ENCODE measurements at places on chromosomes 5 and 9.

- DNase-seq: no peak
Observed at GRCh38 chr5:74096325-74096724, 470.3 kb downstream of the ARHGEF28 start.

DNA sequence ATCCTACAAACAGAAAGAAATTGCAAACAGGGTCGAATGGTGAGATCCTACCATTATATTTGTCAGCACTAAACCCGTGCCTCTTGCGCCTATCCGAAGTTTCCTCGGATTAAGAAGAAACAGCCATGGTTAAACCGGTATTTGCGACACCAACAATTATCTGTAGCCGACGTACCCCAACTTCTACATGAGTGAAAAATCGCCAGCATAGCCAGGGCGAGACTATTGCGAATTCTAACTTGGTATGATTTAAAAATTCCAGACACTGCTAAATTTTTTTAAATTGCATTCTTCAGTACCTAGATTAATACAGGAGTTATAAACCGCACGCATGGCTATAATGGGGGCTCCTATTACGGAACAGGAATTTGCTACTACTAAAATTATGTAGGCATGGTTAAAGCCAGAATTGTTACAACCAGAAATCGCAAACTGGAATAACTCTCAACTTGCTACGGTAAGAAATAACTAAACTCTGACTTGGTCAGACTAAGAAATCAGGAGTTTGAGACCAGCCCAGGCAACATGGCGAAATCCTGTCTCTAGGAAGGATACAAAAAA, 25.3 kb upstream of the ANXA2R start:
- peak; percentile 21 for DNase-seq

DNA sequence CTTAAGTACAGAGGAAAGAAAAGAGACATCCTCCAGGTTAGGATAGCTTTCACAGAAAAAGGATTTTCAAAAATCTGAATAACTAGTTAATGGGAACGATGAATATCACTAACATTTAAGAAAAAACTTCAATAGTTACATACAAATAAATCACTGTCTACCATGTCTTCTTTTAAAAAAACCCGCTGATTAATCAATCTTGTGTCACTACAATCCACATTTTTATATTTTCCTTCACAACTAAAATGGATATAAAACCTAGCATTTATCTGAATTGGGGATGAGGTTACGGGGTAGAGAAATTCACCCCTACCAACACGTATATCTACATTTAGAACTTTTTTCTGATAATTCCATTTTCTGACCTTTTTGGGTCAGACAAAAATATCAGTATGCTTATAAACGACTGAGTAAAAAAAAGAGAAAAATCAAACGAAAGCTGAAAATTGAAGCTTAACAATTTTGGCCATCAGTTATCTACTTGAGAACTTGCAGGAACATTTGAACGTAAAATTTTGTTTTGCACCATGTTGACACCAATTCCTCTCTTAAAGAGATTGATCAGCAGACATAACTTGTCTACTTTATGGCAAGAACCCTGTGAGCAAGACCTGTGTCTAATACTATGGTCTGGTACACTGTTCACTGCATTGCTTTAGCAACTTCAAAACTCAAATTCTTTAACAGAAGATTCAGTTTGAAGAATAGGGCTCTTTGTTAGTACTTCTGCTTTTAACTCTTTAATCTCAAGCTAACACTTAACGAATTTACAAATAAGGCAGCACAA, 4.8 kb downstream of the NR3C1 start:
- no peak for DNase-seq

DNA sequence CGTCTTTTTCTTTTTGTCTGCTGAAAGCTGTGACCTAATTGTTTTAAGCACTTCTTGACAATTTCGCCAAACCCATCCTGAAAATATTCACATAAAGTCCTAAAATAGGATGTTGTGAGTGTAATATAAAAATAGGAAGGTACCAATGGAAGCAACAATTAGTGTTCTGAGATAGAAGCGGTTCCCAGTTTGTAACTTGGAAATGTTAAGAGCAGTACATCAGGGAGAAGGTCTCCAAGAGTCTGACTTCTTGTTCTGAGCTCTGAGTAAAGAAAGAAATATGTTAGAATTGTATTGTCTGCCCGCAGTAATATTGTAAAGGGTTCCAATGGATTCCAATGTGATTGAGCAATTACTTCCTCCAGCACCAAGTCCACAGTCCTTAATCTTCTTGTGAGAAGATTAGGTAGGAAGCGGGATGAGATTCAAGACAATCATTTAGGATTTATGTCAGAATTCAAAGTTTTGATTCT, 3.9 kb downstream of the VCAN start:
- peak; percentile 85 for DNase-seq

- no peak for DNase-seq
Observed at GRCh38 chr5:2205596-2206226, 323.0 kb upstream of the IRX4 start.

DNA sequence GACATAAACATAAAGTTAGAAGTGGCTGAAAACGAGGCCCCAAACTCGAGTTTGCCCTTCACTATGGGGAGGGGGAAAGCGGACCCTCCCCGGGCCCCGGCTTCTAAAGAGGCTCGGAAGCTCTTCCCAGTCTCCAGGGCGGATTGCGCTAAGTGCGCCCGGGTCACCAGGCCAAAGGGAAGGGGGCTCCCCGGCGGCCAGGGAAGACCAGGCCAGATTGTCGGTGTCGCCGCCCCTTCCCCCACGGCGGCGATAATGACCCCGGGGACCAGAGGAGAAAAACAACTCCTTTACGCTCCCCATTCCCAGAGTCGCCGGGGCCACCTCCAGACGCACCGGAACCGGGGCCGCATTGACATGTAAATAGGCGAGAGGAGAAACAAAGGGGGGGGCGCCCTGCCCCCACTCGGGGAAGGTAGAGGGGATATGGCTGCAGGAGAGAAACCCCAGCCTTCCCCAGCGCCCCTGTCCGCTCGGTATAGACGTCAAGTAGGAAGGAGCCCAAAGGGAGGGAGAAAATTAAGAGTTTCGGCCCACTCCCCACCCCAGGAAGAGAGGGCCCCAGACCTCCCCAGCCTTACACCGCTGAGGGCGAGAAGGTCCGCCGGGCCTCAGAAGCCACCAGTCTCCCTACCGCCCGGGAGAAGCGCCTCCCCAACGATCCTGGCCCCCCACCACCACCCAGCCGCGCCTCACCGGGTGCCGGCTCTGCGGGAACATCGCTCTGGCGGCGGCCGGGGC, 1.7 kb downstream of the TLE1 start:
- peak; percentile 37 for DNase-seq

DNA sequence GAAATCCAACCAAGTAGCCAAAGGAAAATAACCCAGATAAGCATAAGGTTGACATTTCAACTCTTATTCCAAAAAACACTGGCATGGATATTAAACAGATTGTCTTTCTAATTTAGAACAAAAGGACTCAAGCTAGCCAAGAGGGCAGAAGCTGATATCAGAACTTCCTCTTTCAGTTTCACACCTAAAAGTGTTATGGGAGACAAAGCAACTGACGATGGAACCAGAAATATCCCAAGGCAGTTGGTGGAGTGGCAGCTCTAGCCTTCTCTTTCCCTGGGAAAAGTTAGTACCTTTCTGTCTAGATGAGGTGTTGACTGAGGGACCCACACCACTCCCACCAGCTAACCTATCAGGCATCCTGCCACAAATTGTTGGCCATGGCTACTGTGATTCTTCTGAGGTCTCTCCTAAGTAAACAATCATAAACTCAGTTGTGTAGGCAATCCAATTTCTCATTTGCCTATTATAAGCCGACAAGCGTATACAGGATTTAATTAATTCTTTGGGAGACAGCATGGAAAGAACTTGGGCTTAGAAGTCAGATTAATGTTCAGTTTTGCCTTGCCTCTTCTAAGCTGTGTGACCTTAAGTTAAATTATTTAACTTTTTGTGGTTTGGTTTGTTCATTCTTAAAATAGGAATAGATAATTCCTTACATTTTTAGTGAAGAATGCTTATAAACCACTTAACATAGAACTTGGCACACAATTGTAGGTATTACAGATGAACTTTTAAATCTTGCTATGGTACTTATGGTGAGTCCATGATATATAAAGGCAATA, 110.9 kb upstream of the ADAMTSL1 start:
- peak; percentile 48 for DNase-seq

DNA sequence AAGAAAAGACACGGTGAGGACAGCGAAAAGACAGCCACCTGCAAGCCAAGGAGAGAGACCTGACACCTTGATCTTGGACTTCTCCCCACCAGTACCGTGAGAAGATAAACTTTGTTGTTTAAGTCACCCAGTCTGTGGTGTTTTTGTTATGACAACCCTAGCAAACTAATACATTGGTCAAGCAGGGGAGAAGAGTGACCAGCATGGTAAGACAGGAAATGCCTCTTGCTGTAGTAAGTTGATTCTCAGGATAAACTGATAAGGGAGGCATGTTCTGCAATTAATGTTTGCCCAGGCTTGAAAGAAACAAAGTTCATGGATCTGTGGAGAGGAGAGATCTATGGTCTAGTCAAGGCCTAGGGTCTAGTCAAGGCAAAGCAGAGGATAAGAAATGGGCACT, 801.2 kb downstream of the MAT2B start:
- DNase-seq: no peak
